ENCODE measurements at places on chromosomes 5 and 9. TPM values are rescaled to one million over a fixed set of nuclear protein-coding genes. Genes with fewer than 3 reads are reported as not detected.

The F2R gene
- total RNA-seq, result 4.3 TPM

The LPCAT1 gene
- total RNA-seq, result 73.9 TPM

The OBP2B gene
- total RNA-seq, result not detected

The GRXCR2 gene
- total RNA-seq, result not detected

Measured in T-helper 2 cell treated with Interferon-gamma antibody and Interleukin-4, amounts not matched to agents 100 ng/mL and 5 ng/mL, for 36 hours (primary cell).